Endodermal cell (in vitro differentiated cells): ENCODE measurements at places on chromosomes 11 and 22. TPM values are rescaled to one million over a fixed set of nuclear protein-coding genes. Genes with fewer than 3 reads are reported as not detected.

PCNX3 gene
- total RNA-seq = 23.2 to 56.2 TPM (median 48.1 TPM) in 3 replicates

DNA sequence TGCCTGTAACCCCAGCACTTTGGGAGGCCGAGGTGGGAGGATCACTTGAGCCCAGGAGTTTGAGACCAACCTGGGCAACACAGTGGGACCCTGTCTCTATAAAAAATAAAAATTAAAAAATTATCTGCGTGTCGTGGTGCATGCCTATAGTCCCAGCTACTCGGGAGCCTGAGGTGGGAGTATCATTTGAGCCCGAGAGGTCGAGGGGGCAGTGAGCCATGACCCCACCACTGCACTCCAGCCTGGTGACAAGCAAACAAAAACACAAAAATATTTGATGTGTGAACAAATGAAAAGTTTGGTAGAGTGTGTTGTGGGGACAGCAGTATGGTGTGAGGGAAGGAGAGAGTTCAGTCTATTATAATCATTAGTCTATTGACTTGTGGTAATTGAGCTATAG lies 90.8 kb upstream of the PARVA start:
- DNase-seq = no peak

DNA sequence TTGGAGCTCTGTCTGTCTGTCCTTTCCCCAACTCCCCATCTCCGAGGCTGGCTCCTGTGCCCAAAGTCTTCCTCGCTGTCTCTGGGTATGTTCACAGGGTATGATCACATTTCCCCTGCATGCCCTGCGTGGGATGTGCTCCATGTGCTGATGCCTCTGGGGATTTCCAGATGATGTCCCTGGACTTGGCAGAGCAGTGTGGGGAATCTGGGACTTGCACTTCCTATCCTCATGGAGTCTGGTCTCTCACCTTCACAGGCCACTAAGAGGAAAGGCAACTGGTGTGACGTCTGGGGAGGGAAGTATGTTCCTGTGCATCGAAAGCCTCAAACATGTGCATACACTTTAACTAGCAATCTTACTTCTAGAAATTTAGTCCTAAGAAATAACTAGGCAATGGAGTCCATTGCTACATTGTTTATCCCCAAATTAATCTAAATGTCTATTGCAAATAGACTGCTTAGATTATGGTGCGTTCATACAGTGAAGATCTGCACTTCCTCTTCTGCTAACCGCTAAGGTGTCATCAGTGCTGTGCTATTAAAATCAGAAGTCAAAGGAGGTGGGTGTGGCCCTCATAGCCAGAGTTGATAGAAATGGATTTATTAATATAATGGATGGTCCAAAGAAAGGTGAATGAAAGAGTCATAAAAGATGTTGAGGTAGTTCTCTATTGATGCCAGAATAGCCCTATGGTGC lies 20.8 kb downstream of the TIMP3 start:
- DNase-seq = no peak

GRCh38 chr22:24289741-24290163 lies 19.1 kb downstream of the SPECC1L start:
- no peak for DNase-seq

WT1 gene
- 0.16 TPM in 1 of 2 replicates, not detected in the other for total RNA-seq

DNA sequence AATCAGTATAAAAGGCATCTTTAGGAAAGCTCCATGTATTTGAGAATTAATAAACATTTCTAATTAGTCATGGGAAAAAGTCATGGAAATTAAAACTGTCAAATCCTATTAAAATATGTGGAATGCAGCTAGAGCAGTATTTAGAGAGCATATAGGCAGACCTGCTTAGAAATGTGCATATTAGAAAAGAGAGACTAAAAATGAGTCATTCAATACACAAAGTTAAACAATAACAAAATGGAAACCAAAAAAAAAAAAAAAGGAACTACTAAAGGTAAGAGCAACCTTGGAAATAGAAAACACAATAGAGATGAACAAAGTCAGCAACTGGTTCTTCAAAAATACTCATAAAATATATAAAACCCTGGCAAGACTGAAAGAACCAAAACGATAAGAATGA lies 59.7 kb upstream of the RASSF10 start:
- no peak for DNase-seq

PKDREJ gene
- total RNA-seq = 0.02 and 0.04 TPM in 2 replicates

OR52N4 gene
- not detected in 3 replicates for total RNA-seq
